ENCODE measurements at places on chromosomes 6 and 20.

DNA sequence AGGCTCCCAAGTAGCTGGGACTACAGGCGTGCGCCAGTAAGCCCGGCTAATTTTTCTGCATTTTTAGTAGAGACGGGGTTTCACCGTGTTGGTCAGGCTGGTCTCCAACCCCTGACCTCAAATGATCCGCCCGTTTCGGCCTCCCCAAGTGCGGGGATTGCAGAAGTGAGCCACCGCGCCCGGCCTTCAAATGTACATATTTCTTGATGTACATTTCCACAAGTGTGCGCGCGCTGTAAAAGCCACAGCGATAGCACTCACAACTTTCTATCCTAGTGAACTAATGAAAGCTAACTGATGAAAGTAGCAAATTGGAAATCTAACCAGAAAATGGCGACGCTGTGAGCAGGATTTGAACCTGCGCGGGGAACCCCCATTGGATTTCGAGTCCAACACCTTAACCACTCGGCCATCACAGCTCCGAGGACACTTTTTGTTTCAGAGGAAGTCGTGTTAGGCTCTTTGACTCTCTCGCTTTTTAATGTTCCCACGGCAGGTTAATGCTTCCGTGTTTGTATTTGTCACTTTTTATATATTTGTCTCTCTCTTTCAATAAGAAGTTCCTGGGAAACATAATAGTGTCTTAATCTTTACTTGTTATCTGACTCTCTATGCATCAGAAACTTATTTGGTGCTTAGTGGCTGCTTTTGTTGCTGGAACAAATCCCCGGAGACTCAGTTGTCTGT lies 199.4 kb upstream of the ZNF184 start:
- no peak for DNase-seq

GRCh38 chr6:34073540-34073939 lies 72.3 kb downstream of the GRM4 start:
- no peak for DNase-seq

- no peak for DNase-seq
These were observed 16.6 kb downstream of the VSTM2L start for GRCh38 chr20:37919389-37920040.

- no peak for DNase-seq
These were observed 1.6 kb downstream of the ZMYND8 start for GRCh38 chr20:47354714-47355488.

DNA sequence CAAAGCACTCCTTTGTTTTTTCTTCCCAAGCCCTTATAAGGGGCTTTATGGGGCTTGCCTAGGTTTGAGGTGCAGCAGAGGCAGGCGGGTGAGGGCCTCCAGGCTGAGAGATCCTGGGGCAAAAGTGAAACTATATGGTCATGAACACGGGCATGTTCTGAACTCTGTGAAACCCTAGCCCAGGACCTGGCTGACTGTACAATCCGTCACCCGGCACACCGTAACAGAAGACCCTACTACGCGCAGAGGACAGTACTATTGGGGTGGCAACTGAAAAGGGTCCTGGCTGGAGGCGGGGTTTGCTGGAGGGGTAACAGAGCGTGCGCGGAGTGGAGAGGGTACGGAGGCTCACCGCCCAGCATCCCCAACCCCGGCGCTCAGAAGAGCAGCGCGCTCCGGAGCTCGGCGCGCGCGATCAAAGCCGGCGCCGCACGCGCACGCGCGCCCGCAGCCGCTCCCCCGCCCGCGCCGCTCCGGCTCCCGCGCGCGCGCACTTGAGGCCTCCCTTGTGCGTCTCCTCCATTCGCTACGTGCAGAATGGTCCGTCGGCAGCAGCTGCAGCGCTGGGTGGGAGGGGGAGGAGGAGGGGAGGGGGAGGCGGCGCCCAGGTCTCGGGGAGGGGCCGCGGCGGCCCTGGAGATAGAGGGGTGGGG lies 54.2 kb downstream of the MRPL14 start:
- DNase-seq, result no peak

DNA sequence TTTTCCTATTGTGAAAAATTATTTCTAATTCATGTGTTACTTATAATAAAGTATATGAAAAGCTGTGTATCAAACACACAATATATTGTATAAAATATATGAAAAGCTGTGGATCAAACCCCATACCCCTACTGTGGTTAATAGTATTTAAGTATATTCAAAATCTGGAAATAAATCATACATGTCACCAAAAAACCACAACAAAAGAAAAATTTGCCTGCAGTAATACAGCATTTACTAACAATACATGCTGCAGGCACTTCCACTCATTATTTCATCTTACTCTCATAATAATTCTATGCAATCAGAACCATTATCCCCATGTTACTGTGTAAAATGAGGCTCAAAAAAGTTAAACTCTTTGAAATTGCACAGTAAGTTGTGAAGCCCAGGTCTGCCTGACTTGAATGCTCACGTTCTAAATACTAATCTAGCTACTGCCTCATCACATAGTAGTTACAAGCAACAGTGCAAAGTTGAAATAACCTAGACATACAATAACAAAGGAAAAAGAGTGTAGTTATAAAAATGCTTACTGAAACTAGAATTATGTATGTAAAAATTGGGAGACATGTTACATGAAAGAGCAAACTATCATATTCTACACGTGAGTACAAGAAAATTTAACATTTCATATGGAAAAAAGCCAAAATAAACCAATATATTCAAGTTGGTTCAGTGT lies 61.7 kb downstream of the FAM217A start:
- no peak for DNase-seq

- no peak for DNase-seq
These were observed 11.7 kb downstream of the C20orf96 start for GRCh38 chr20:278607-279571.

GRCh38 chr6:55047451-55048044 lies 126.8 kb upstream of the HCRTR2 start:
- no peak for DNase-seq

DNA sequence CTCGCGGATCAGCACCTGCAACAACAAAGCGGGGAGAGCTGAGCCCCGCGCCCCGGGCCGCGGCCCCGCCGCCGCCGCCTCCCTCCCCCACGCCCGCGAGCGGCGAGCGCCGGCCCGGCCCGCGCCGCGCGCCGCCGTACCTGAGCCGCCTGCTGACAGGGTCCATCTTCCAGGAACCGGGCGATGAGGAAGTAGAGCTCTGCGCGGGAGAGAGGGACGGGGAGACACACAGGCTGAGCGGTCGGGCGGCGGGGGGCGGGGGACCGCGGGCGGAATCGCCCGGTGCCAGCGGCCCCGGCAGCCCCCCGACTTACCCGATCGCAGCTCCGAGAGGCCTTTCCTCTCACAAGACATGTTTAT lies 359 bp downstream of the PHIP start:
- no peak for DNase-seq

GRCh38 chr6:119470893-119471542 lies 121.5 kb upstream of the MAN1A1 start:
- no peak for DNase-seq

DNA sequence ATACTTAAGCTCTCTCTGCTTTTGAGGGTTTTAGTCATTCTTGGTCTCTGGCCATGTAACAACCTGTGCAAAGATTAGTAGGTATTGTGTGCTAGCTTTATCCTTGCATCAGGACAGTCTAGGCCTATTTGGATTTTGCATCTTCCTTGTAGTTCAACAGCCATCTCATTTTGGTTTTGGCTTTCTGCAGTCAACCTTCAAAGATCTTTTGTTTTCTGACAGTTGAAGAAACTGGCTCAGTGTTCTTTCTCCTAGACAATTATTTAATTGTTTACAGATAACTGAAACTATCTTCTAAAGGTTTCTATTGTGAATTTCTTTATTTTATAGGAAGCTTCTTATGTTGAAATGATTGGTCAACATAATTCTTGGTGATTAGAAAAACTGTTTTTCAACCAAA lies 307.5 kb downstream of the CDKAL1 start:
- DNase-seq, result no peak

GRCh38 chr20:47016068-47016664 lies 121.5 kb downstream of the EYA2 start:
- no peak for DNase-seq

GRCh38 chr20:33281550-33282146 lies 1.4 kb upstream of the BPIFB1 start:
- no peak for DNase-seq

GRCh38 chr6:126888727-126889725 lies 229.4 kb upstream of the RSPO3 start:
- DNase-seq, result no peak

GRCh38 chr6:82863781-82864180 lies 201.9 kb downstream of the UBE3D start:
- no peak for DNase-seq

DNA sequence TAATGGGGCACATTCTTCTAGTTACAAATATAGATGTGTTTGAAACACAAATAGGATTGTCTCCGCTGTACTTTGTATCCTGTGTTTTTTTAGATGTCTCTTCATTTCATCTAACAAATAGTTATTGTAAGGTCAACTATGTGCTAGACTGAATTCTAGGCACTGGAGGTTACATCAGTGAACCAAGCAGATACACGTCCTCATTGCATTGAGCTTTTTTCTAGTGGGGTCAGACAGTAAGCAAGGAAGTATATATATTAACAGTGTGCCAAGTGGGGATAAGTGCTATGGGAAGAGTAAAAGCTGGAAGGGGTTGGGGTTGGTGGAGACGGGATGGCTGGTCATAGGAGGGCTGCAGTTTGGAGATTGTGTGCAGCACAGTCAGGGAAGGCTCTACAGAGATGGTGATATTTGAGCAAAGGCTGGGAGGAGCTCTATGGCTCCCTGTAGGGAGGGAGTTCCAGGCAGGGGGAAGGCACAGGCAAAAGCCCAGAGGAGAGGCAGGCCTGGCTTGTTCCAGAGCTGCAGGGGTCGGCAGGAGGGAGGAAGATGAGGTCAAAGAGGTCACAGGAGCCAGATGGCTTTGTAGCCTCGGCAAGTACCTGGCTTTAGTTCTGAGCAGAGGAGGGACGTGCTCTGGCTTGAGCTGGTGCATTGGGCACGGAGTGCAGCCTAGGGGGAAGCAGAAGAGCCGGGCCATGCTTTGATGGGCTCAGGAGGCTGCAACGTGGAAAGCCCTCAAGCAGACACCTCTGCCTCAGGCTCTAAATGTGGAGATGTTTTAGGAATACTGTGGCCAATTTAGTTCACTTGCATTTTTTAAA lies 152.3 kb downstream of the ZDHHC14 start:
- DNase-seq, result no peak

DNA sequence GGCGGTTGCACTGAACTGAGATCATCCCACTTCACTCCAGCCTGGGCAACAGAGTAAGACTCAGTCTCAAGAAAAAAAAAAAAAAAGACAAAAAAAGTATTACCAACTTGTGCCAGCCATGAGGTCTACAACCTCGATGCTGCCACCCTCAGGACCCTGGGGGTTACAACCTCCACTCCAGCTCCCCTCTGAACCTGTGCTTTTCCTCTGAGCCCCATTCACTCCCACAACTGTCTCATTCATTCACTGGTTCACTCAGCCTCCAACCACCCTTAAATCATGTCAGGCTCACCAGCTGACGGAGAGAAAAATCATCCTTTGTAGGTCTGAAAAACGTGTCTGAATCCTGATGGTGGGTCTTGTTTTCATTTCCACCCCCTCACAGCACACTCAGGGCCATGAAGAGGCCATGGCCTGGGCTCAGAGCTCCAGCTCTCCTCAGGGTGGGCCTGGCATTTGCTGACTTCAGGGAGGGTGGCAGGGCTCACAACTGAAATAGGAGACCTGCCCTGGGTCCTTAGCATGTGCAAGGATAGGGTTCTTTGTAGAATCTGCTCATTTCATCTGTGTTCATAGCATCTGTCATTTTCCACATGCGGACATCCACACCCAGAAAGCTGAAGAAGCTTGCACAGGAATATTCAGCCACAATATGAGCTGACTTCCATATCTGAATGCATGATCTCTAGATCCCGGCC lies 1.9 kb upstream of the ULBP1 start:
- DNase-seq, result peak; percentile 61

DNA sequence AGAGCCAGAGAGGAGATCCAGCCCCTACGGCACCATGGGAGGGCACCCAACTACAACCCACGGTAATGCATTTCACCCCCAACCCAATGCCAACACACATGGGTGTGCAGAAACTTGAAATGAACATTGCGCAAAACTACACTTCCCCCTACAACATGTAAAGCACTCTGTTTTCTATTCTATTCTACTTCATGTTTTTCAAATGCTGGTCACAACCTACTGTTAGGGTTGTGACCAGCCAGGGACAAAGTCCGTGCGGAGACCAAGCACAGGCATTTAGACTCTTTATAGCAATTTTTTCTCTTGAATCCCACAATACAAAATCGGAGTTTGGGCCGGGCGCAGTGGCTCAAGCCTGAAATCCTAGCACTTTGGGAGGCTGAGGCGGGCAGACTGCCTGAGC lies 90.6 kb downstream of the MRPL14 start:
- no peak for DNase-seq

DNA sequence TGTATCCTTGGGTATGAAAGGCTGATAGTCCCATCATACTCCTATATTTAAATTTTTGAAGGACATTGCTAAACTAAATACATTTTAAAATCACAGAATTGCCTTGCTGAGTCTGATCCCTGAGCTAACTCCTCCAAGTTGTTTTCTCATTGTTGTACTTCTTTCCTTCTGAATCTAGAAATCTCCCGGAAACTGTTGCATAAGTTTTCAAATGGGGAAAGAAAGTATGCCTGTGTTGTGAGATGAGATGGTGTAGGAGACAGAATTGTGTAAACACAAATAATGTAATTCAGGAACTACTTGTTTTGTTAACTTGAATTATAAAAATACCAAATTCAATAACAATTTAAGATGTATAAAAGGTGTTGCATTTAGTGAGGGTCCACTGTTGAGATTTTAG lies 7.3 kb downstream of the PNRC1 start:
- DNase-seq, result no peak

- DNase-seq, result no peak
These were observed 253.7 kb upstream of the SUPT3H start for GRCh38 chr6:45631396-45631795.

- DNase-seq, result no peak
These were observed 28.7 kb downstream of the SGK1 start for GRCh38 chr6:134289204-134289575.

DNA sequence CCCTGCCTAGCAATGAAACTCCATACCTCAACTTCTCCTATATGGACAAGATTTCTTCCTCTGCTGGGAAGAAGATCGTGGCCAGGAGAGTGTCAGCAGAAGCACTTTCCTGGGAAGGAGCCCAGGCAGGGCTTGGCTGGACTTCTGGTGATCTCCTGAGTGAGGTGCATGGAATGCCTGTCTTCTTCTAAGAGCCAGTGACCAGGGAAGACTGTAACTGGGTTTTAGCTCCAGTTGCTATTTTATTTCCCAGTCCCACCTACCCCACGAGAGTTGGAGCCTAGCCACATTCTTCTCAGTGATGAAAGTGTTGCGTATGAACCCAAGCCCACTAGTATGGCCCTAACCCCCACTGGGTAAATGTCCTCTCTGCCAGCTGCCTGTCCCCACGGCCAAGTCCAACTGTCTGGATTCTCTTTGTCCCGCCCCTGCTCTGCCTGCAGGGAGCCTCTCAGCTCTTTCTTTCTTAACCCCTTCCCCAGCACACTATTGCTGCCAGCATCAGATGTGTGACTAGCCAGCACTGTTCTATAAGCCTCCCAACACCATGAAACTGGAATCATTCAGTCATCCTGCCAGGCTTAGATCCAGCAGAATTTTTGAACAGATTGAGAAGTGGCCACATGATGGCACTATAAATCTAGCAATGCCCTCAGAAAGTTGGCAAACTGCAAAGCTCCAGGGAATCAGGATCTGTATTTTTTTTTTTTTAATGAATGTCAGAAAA lies 69.8 kb upstream of the FAM184A start:
- no peak for DNase-seq

- no peak for DNase-seq
These were observed 3.5 kb downstream of the COL9A3 start for GRCh38 chr20:62820208-62820961.

Data from vagina (tissue), 2 donors.